ENCODE measurements at places on chromosomes 11 and 22. TPM values are rescaled to one million over a fixed set of nuclear protein-coding genes. Genes with fewer than 3 reads are reported as not detected.
A peak's percentile ranks its signal among the peaks of the same experiment; 100 is the strongest.

DNA sequence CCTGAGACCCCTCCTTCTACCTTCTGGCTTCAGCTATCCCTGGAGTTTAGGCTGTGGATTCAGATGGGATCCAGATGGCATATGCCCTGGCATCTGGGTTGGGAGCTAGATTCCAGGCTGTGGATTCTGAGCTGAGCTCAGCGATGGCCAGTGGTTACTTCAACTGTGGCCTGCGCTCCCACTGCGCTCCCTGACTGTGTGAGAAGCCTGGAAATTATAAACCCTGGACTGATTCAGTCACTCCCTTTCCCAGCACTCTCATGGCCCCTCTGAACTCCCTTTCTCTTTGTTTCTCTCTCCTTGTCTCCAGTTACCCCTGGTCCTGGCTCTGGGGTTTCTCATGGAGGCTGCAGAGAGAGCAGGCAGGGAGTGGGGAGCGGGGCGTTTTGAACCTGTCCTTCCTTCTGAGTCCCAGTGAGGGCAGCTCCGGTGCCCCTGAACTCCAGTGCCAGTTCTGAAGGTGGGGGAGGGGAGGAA is 4.8 kb downstream of the ARHGEF17 start:
- DNase-seq: no peak

DNA sequence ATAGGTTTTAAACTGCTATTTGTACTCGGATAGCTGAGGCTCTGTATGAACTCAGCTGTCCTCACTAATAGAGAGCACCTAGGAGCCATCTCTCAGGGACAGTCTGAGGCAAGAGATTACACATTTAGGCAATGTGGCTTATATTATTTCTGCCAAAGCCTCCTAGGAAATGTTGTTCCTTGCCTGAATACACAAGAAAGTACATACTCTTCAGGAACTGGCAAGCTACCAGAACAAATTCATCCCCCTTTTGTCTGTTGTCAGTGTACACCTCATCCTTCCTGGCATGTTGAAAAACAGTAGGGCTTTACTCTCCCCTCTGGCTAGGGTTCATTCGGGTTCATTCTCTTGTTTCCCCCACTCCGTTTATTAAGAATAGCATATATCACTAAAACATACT is 615.9 kb upstream of the FAT3 start:
- DNase-seq: no peak

DNA sequence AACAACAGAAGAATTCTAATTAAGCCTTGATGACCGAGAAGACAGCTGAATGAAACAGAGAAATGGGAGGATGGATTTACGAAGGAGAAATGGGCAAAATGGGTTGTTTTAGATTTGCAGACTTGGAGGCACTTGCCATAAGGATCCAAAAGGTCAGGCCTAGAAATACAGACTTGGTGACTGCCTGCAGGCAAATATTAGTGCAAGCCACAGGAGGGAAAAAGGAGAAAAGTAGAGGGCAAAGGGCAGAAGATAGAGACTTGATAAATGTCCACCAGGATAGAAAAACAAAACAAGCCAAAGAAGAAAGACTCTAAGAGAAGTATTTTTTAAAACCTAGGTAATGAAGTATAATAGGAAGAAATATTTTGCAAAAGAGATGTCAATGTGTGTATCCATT is 13.1 kb downstream of the CCDC34 start:
- DNase-seq: no peak

- peak; percentile 13 for DNase-seq
These were observed 814.0 kb downstream of the BRD1 start for GRCh38 chr22:49013707-49014106.

DNA sequence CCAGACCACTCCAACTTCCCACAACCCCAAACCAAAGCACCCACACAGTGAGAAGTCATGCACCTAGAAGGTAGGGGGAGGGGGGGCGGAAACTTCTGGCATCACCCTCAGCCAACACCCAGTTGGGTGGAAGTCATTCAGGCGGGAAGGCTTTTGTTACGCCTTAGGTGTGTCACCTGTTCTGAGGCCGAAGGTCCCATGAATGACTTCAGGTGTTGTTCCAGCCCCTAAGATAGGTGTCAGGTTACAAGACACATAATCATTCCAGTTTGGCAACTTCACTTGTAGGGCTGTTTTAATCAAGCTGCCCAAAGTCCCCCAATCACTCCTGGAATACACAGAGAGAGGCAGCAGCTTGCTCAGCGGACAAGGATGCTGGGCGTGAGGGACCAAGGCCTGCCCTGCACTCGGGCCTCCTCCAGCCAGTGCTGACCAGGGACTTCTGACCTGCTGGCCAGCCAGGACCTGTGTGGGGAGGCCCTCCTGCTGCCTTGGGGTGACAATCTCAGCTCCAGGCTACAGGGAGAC is at the start of gene TMPRSS4:
TMPRSS4 (plus strand) TSS at position 325 of the 528 bp plus-strand sequence. CDS start 225 bp downstream, outside the sequence.
- peak; percentile 95 for DNase-seq

- DNase-seq: no peak
These were observed 31.5 kb downstream of the SDHD start for GRCh38 chr11:112118176-112118575.

- DNase-seq: peak; percentile 86
These were observed at the start of gene ZBTB16 for GRCh38 chr11:114059278-114059983. Gene ZBTB16, plus strand, starts transcription at chr11:114059711. Its CDS starts 3,590 bp downstream, at chr11:114063301.

- DNase-seq: no peak
These were observed 480.0 kb upstream of the CADM1 start for GRCh38 chr11:115984228-115984627.

DNA sequence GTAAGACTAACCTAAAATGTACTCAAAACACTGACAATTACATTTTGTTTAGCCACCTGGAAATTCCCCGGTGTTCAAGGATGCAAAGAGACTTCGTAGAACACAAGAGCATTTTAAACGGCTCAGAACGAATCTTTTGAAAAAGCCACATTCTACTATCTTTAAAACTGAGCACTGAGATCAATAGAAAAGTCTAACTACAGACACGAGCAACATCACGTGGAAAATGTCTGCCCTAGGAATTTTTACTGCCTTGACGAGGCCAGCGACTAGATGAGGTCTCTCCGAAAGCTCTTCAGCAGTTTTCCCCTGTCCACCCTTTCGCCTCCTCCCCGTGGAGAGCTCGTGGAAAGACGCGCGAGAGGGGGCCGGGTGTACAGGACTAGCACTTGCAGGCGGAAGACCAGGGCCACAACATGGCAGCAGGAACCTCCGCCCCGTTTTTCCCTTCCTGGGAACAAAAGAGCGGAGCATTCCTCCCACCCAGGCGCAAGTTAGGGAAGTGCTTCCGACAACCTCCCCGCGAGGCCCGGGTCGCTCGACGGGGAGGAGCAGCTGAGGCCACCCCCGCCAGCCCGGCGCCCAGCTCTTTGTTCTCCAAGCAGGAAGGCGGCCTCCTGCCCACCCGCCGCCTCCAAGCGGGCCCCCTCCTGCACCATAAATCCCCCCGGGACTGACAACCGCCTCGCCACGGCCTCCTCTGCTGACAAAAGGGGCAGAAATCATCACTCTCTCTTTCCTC is 1.1 kb downstream of the EIF4G2 start:
- peak; percentile 84 for DNase-seq

DNA sequence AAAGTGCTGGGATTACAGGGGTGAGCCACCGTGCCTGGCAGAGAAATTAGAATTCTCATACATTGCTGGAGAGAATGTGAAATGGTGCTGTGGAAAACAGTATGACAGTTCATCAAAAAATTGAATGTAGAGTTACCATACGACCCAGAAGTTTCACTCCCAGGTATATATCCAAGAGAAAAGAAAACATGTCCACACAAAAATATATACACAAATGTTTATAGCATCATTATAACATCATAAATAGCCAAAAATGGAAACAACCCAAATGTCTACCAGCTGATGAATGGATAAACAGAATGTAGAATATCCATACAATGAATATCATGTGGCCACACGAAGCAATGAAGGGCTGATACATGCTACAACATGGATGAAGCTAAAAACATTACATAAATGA is 34.6 kb downstream of the MED15 start:
- no peak for DNase-seq

DNA sequence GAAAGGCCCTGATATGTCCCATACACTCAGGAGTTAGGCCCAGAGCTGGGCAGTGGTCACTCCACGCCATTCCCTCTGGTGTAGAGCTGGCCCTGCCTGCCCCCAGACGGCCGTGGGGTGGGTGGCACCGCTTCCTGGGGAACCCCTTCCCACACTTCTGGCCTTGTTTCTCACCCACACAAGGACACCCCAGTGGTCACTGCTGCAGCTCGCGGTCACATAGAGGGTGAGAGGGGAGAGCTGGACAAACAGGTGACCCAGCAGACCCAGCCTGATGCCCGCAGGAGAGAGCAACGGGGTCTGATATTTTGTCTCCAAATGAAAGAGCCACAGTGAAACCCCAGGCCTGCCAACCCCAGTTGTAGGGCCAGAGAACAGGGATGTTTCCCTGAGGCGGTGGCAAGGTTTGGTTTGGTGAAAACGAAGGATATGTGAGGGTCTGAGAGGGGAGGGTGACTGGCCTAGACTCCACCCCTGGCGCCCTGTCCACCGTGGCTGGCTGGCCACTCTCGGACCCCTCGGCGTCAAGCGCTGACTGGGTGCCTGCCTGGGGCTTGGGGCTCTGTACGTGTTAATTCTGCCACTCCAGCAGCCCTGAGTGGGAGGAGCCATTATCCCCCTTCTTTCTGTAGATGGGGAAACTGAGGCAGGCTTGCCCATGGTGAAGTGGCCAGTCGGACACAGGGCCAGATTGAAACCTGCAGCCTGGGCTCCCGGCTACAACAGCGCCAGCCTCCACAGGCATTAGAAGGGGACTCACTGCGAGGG is 71.0 kb upstream of the PPARA start:
- DNase-seq: no peak

- peak; percentile 16 for DNase-seq
These were observed 50.8 kb upstream of the CCDC90B start for GRCh38 chr11:83336993-83337392.

DNA sequence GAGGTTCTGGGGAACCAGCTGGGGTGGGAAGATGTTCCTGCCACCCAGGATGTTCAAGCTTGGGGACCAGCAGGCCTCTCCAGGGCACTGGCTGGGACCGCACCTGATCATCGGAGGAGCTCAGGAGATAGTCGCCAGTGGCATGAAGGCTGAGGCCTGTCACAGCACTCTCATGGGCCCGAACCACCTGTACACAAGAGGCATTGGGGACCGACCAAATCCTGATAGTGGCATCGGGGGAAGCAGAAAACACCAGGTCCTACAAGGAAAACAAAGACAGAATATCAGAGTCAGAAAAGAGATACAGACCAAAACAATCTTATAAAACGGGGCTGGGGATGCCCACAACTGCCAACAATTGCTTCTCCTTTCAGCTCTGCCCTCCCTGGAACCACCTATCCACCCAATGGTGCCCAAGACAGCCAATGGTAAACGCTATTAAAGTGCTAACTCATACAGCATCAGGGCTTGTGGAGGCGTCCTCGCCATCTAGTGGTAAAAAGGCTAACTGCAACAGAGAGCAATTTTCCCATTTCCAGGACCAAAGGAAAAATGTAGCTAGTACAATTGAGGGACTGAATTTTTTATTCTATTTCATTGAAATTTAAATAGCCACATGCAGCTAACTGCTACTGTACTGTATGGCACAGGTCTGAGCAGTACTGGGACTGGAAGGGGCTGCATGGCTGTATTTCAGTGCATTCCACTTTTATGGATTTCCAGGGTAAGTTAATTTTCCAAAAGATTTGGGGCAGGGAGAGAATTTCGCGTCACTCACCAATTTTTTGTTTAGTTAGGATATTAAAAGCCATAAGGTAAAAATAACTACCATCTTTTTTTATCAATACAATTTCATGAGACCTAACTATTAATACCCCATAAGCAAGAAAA is 7.1 kb downstream of the PRPF19 start:
- peak; percentile 85 for DNase-seq

GRCh38 chr22:47407461-47408025 is 645.1 kb downstream of the TBC1D22A start:
- no peak for DNase-seq

DNA sequence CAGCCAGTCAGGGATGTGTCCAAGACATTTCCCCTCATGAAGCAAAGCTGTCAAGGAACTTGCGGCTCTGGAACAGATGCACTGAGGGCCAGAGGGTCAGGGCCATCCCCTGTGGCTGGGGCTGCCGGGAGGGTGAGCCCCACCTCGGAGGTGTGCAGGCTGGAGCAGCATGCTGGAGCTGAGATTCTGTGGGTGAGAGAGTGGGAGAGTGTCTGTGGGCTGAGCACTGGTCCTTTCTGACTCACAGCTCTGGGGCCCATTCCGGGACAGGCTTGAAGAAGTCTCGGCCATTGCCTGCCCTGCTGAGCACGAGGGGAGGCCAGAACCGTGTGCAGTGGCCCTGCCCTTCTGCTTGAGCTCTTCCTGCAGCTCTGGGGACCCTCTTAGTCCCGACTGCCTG is 2.1 kb downstream of the OMP start:
- no peak for DNase-seq

- no peak for DNase-seq
These were observed 90.1 kb downstream of the MPPED1 start for GRCh38 chr22:43501878-43502277.

DNA sequence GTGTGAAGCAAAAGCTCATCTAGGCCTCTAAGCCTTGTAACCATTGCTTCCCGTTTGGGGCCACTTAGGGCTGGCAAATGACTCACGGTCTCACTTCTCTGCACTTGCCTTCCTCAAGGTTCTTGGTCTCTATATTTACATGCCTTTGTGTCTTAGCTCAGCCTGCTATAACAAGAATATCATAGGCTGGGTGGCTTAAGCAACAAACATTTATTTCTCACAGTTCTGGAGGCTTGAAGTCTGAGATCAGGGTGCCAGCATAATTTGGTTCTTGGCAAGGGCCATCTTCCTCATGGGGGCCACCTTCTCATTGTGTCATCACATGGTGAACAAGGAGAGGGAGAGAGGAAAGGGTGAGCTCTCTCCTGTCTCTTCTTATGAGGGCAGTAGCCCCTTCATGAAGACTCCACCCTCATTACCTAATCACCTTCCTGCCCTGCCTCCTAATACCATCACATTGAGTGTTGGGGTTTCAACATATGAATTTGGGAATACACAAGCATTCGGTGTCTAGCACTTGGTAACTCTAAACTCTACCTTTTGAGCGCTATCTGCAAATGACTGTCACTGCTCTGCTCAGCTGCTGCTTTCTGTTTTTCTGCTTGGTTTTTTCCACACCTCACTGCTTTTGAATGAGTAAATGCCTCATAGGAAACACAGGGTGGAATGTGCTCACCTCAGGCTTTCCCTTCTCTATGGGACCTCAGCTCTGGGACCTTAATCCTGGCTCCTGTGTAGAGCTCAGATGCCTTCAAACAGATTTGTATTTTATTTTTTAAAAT is 16.2 kb upstream of the ME3 start:
- DNase-seq: no peak

GRCh38 chr11:131710511-131710910 is 340.1 kb downstream of the NTM start:
- DNase-seq: no peak

The CD248 gene
- 66.9 TPM for total RNA-seq

The PTGDR2 gene
- total RNA-seq: not detected

The RIMBP3C gene
- not detected for total RNA-seq

The NXPE2 gene
- total RNA-seq: 5.2 TPM

The PRAME gene
- not detected for total RNA-seq

The LRRN4CL gene
- total RNA-seq: 7.0 TPM

The APOL1 gene
- total RNA-seq: 11.6 TPM

The CD3D gene
- 4.6 TPM for total RNA-seq

The TEX54 gene
- total RNA-seq: not detected

The YIF1A gene
- total RNA-seq: 41.9 TPM

The ARVCF gene
- total RNA-seq: 11.2 TPM

The TTC36 gene
- total RNA-seq: not detected

The KCNK4 gene
- not detected for total RNA-seq

The POTEH gene
- total RNA-seq: not detected

The KDM4D gene
- total RNA-seq: not detected

Data from stomach (tissue), 19 donors.